NCI-H1436 treated with DMSO at 0.1 percent for 48 hours (cell line): ENCODE measurements at places on chromosomes 5 and 9.

- DNase-seq = no peak
Measured at GRCh38 chr5:159833088-159833487, 83.2 kb upstream of the ADRA1B start.

DNA sequence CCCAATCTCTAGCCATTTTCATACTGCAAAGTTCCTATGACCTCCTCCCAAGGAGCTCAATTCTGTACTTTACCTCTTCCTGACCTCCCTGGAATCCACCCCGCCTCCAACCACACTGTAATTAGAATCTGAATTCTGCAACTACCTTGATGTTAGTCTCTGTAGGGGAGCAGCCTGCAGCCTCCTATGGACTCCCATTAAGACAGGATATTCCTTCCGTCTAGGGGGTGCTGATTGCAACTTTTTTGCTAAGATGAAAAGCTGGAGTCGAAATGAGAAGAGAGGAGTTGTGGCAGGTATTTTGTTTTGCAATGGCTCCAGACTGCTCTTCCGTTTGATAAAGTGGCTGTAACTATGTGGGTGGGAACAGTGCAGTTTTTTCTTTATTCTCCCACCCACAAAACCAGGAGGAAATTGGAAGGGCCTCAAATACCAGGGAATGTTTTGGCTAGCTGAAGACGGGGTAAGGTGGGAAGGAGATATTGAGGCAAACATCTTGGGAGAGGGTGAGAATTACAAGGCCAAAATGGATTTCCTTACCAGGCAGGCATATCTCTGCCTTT lies 23.8 kb downstream of the ANXA2R start:
- DNase-seq = no peak

GRCh38 chr5:6746244-6746643 lies 33.0 kb downstream of the TENT4A start:
- no peak for DNase-seq

DNA sequence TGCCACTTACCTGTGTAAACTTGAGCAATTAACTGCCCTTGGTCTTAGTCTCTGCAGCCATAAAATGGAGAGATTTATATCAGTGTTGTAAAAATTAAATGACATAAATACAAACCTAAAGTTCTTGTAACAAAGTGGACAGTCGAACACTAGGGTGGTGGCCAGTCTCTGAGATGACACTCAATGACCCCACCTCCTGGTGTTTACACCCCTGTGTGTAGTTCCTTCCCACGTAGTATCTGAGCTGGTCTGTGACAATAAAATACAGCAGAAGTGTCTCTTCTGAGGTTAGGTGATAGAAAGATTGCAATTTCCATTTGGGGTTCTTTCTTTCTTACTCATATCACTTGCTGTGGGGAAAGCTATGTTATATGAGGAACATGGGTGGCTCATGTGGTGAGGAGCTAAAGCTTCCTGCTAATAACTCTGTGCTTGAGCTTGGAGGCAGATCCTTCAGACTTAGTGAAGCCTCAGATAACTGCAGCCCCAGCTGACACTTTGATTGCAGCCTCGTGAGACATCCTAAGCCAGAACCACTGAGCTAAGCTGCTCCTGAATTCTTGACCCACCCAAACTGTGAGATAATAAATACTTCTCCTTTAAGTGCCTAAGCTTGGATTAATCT lies 173.4 kb upstream of the CHD1 start:
- DNase-seq = no peak

- no peak for DNase-seq
Measured at GRCh38 chr5:62762503-62762902, 183.9 kb downstream of the LRRC70 start.

DNA sequence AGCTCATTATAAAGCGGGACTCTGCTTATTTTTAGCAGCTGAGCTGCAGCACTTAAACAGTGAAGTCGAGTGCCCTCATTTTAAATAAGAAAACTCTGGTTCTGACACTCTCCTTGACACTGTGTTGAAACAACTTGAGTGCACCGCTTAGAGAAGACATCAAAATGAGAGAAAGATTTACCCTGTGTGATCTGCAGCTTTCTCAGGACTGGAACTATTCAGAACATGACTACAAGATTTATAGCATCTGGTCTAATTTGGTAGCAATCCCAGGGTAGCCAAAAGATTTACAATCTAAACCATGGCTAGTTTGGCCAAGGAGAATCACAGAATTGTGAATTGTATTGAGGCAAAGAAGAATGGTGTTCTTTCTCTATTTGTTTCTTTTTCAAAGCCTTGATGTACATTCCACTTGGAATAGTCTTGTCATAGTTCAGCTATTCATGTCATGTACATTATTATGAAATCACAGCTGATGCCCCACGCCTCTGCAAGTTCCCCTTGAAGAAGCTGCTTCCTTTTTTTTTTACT lies 38.7 kb downstream of the PLEKHG4B start:
- DNase-seq = no peak

DNA sequence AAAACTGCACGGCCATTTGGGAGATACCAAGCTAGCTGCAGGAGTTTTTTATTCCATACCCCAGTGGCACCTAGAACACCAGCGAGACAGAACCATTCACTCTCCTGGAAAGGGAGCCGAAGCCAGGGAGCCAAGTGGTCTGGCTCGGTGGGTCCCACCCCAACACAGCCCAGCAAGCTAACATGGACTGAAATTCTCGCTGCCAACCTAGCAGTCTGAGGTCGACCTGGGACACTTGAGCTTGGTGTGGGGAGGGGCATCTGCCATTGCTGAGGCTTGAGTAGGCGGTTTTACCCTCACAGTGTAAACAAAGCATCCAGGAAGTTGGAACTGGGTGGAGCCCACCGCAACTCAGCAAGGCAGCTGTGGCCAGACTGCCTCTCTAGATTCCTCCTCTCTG lies 108.9 kb upstream of the CHD1 start:
- no peak for DNase-seq

- DNase-seq = no peak
Measured at GRCh38 chr5:14337593-14337992, 194.5 kb downstream of the TRIO start.

DNA sequence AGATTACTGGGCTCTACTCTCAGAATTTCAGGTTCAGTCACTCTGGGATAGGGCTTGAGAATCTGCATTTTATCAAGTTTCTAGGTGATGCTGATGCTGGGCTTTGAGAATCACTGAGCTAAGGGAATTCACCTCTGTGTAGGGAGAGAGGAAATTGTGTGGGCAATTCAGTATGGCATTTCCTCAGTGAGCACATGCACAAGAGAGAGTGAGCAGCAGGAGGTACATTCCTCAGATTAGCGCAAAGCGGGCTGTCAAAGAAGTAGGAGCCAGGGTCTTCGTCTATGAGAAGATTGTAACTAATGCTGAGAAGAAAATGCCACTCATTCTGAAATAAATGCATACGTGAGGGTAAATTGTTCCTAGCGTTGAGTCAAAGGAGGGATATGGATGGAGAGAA lies 175.9 kb downstream of the KIF4B start:
- DNase-seq = no peak

DNA sequence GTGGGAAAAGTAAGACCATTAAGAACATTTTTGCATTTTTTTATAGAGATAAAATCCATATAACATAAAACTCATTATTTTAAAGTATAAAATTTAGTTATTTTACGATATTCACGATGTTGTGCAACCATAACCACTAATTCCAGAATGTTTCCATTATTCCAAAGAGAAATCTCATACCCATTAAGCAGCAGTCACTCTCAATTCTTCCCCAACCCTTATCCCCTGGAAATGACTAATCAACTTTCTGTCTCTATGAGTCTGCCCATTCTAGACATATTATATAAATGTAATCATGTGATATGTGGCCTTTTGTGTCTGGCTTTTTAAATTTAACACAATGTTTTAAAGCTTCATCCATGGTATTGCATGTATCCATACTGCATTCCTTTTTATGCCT lies 115.6 kb upstream of the ADAMTSL1 start:
- DNase-seq = no peak

GRCh38 chr5:79086116-79086515 lies 16.5 kb downstream of the BHMT2 start:
- no peak for DNase-seq

GRCh38 chr5:147996379-147996778 lies 67.4 kb upstream of the SPINK5 start:
- no peak for DNase-seq

DNA sequence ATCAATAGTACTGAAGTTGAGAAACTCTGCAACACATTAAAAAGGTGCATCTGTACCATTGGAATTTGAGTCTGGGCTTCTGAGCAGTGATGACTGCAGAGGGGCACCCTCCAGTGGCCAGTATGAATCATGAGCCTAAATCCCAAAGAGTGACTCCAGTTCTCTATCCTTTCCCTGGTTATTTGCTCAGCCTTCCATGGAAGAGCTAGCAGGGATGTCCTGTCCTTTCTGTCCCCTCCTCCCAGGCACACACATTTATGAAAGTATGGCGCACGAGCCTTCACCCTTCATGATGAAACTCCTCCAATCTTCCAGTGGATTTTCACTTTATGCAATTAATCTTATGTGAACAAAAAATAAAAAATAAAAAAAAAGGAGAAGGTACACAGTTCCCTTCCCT lies 81.0 kb downstream of the ESM1 start:
- DNase-seq = no peak

GRCh38 chr5:27911216-27911615 lies 872.8 kb upstream of the CDH9 start:
- no peak for DNase-seq

- no peak for DNase-seq
Measured at GRCh38 chr5:8765886-8766285, 780.0 kb downstream of the SEMA5A start.

- DNase-seq = no peak
Measured at GRCh38 chr5:54761213-54761701, 224.1 kb downstream of the ESM1 start.

- no peak for DNase-seq
Measured at GRCh38 chr5:122154910-122155309, 25.6 kb downstream of the ZNF474 start.

GRCh38 chr9:127500399-127500798 lies 49.1 kb downstream of the LRSAM1 start:
- no peak for DNase-seq

GRCh38 chr9:20491612-20492011 lies 130.7 kb downstream of the MLLT3 start:
- DNase-seq = no peak

DNA sequence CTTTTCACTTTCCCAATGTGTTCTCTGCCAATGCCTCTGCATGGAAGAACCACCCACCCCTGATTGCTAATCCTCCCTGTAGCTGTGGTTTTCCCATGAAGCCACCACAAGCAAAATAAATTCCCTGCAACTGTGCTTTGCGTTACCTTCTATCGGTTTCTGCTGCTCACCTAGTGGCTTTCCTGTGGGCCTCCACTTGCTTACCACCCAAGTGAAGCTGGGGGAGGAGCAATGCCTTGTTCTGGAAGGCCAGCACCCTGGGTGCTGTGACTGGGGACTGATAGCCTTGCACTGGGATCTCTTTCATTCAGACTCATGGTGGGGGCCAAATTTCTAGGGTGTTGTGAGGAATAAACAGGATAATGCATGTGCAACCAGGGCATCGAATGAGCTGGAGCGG lies 56.3 kb upstream of the GDNF start:
- DNase-seq = no peak

DNA sequence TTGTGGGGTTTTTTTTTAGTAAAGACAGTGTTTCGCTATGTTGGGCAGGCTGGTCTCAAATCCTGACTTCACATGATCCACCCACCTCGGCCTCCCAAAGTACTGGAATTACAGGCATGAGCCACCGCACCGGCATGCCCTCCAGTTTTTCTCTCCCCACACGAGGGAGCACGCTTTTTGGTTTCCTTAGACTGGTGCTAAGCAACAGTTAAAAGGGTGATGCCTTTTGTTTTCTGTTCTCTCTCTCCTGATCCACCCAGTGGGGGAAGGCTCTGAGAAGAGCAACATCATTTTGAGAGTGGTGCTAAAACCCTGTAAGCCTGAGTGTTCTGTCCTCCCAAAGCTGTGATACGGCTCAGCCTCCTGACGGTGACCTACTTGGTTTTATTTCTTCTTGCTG lies 146.6 kb downstream of the MAN2A1 start:
- DNase-seq = no peak
